ENCODE measurements at places on chromosomes 2 and 18.

GRCh38 chr2:110120171-110121051, 4.8 kb upstream of the MALL start:
- DNase-seq, result no peak

DNA sequence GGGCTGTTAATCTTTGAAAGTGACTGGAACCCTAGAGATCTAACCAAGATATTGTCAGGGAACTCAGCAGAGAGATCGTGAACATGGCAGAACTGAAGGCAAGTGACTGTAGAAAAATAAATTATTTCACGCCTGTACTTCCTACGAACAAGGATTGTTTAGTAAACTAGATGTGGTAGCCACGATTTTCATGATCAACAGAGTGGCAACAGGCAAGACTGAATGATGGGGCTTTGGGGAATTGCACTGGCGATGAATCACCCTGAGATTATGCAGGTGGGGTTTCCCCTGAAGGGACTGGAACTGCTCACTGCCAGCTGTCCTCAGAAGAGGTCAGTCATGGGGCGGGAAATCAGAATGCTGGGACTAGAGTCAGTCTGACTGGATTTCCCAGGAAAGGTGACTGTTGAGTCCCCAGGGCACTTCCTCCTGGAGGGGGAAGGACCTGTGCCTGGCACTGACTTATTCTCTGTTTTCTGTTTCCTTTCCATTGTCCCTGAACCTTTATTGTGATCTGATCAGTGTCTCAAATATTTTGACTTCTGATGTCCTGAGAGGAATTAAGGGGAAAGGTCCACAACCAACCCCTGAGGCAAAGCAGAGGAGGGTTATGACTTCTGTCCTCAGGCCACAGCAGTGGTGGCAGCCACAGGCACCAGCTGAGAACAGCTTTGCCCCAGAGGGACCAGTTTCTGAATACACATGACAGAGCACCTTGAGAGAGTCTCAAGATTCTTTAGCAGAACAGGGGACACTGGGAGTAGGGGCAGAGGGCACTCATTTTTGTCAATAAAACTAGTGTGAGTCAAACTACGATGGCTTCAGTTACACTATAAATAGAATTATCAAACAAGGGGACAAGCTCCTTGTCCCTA, 70.0 kb downstream of the NAB1 start:
- DNase-seq, result peak; percentile 16

GRCh38 chr18:62325806-62326645, 916 bp downstream of the TNFRSF11A start:
- DNase-seq, result peak; percentile 16

DNA sequence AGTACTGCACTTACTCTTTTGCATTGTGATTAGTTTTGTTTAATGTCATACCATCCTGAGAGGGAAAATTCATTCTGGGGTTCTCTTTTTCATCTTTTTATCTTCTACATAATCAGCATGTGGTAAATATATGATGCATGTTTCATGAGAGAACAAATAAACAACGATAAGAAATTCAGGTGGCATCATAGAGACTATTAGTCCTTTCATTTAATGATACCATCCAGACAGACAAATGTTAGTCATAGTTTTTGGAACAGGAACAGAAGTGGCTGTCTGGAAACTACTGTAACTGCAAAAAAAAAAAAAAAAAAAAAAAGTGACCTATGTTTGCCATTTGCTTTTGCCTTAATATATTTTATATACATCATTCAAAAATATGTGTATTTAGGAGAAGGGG, 761.0 kb downstream of the EPHA4 start:
- no peak for DNase-seq

- no peak for DNase-seq
These were observed 11.9 kb downstream of the MREG start for GRCh38 chr2:216001216-216002100.

- DNase-seq, result no peak
These were observed 61.8 kb downstream of the RFTN2 start for GRCh38 chr2:197613509-197613987.

GRCh38 chr2:101469863-101470262, 5.0 kb downstream of the RFX8 start:
- DNase-seq, result no peak

DNA sequence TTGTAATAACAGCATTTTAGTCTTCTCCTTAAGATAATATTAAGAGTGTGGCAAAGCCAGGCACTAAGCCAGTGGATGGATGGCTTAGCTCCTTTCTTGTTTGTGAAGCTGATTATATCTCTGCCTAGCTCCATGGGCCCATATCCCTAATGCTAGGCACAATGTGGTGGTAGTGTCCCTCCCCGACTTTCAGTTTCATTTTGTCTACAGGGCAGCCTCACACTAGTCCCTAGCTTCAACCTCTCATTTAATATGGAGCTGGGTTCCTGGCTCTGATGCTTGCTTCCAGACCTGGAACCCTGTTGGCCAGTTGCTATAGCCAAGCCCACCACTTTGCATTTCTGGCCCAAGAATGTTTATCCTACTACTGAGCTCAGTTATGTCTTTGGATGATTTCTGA, 437.0 kb upstream of the MEIS1 start:
- DNase-seq, result no peak

DNA sequence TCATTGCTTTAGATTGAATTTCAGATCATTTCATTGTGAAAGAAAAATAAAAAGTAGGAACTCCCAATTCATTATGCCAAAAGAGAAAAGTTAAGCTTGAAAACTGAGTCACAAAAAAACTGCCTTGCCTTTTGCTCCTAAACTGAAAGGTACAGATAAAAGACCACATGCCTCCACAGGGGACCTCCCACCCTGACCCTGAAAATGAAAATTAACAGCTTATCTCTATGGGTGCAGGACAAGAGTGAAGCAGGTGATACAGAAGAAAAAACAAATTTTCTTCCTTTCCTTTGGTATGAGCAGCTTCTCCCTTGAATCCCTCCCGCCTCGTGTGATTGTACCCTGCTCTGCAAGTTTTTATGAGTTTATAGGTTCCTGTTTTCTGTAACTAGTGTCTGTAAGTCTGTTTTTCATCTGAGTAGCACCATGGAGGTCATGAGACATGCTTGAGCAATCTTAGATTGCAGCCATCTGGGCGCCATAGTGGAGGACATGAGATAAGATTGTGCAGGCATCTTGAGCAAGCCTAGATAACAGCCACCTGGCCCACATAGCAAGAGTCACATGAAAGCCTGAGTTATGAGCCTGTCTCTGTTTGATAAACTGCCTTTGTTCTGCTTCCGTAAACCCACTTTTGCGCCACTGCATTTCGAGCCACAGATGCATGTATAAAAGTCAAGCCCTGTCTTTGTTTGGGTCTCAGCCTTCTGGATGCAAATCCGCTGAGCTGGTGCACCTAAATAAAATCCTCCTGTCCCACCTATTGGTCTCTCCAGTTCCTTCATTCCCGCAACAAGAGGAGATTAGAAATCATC, 56.2 kb upstream of the DYNC1I2 start:
- DNase-seq, result no peak

GRCh38 chr2:220555961-220556630, 928.7 kb downstream of the SLC4A3 start:
- no peak for DNase-seq

- DNase-seq, result no peak
These were observed 74.7 kb upstream of the TEX51 start for GRCh38 chr2:126823951-126824350.

- DNase-seq, result no peak
These were observed 34.1 kb upstream of the NXPH2 start for GRCh38 chr2:138814123-138814898.

GRCh38 chr18:77056344-77057005, 76.1 kb downstream of the MBP start:
- DNase-seq, result no peak

GRCh38 chr2:132725748-132726147, 55.7 kb upstream of the LYPD1 start:
- DNase-seq, result no peak

DNA sequence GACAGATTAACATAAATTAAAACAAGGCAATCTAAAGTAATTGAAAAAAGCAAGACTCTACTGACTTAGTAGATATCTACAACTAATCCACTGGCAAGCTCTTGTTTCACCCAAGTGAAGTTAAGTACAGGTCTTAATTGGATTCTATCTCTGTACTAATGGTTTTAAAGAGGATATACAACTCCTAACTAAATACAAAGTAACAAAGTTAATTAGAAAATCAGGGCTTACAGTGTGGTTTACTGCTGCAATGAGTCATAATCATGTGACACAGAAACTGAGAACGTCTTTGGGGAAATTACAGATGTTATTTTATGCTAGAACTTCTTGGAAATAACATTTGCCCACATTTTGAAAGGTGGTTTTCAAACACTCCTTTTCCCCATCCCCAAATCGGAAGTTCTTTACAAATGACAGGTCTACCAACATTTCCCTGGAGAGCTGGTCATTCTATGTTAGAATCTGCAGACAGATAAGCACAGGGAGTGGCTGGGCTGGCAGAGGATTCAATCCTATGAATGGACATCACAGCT, 245.3 kb downstream of the STK39 start:
- no peak for DNase-seq

DNA sequence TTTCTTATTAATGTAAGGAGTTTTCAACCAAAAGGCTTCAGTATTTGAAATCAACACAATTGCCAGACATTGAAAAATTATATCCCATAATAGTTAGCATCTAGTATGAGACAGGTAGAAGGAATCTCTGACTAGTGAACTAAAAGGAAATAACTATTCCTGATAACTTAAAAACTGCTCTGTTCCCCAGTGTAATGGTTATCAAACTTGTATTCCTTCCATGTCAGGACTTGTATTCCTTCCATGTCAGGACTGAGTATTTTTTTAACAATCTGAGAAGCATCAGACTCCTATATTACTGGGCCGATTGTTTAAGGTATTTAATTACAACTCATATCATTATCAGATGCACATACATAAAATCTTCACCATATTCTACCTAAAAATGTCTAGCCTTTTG, 238.5 kb downstream of the HNMT start:
- no peak for DNase-seq

- DNase-seq, result no peak
These were observed 42.0 kb downstream of the STEAP3 start for GRCh38 chr2:119265693-119266066.

DNA sequence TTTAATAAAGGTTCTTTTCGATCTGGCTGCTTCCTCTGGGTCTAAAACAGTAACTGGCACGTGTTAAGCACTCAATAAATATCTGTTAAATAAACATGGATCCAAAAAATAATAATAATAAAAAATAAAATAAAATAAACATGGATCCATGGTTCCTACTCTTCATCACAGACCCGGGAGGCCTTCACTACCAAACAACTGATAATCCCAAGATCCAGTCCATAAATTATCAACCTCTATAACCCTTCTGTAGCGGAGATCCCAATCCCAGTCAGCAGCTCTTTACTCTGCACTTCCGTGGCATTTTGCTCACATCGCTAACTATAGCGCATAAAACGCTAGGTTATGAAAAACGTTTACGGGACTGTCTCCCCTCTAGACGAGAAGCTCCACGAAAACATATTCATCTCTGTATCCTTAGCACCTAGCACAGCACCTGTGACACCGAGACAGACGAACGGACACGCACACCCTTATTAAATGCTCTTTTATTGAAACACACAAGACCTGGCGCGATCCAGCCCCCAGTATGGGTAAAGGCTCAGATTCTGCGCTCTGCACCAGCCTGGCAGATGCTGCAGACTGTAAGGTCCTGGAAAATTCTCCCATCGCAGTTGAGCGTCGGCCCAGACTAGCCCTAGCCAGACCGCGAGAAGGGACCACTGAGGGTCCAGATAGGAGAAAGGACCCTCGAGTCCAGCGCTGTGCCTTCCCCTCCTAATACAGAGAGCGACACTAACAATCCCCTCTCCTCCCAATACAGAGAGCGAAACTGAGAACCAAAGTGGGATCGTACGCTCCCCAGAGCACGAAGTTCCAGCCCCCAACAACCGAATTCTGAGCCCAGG, 770 bp downstream of the NBAS start:
- no peak for DNase-seq

All from activated T-helper 1 cell treated with anti-CD3 and anti-CD28 coated beads, Interleukin-12 subunit alpha, Interleukin-12 subunit beta, Interleukin-2, Interleukin-4 antibody, amounts not matched to agents 30 ng/mL and 10 ng/mL and 1 ng/mL, durations not matched to agents 14 hours and 24 hours and 36 hours (primary cell).